ENCODE measurements at places on chromosomes 7 and 10.

DNA sequence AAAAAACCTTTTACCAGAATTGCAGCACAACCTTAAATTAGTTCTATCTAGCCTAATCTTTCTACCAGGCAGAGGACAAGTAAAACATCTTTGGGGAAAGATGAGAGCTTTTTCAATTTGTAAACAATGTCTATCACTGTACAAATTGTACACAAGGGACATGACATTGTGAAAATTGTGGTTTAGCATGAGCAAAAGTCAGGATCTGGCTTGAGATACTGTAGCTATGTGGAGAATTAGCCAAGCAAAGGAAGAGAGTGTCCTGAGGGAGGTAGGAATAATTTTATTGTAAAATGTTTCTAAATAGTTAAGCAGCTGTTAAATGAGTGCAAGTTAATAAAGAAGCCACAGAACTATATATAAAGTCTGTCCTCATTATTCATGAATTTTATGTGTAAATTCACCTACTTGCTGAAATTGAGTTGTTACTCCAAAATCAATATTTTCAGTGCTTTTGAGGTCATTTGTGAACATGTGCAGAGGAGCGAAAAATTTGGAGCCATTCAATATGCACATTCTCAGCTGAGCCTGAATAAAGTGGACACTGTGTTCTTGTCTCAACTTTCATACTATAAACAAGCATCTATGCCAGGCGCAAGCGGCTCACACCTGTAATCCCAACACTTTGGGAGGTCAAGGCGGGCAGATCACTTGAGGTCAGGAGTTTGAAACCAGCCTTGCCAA, 42.8 kb upstream of the POM121L12 start:
- no peak for DNase-seq

DNA sequence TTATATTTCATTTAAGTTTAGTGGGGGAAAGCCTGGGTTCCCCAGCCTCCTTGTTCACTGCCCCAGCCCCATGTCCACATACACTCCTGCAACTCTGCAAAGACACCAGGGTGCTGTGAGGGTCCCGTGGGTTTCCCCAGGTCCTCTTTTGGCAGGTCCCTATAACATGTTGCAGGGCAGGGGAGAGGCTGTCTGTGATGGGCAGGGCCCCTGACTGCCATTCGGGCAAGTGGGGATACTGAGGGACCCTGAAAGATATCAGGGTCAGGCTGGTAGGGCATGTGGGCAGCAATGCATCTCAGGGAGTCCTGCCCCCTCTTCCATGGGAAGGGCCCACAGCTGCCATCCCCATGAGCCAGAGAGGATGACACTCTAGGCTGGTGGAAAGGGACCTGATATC, 28.4 kb downstream of the RASGEF1A start:
- DNase-seq, result no peak

DNA sequence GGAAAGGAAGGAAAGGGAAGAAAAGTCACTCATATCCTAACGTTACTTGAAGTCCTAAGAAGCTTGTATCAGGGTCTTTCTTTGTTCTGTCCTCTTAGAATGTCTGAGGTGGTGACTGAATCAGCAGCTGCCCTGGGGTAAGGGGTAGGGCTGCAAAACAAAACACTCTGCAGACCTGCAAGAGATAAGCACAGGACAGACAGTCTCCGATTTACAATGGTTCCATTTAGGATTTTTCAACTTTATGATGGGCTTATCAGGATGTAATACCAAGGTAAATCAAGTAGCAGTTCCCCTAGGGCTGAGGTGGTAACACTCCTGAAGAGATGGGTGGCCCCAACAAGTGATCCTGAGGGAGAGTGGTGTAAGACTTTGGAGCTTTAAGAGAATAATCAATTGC, 16.5 kb downstream of the KDM7A start:
- no peak for DNase-seq

DNA sequence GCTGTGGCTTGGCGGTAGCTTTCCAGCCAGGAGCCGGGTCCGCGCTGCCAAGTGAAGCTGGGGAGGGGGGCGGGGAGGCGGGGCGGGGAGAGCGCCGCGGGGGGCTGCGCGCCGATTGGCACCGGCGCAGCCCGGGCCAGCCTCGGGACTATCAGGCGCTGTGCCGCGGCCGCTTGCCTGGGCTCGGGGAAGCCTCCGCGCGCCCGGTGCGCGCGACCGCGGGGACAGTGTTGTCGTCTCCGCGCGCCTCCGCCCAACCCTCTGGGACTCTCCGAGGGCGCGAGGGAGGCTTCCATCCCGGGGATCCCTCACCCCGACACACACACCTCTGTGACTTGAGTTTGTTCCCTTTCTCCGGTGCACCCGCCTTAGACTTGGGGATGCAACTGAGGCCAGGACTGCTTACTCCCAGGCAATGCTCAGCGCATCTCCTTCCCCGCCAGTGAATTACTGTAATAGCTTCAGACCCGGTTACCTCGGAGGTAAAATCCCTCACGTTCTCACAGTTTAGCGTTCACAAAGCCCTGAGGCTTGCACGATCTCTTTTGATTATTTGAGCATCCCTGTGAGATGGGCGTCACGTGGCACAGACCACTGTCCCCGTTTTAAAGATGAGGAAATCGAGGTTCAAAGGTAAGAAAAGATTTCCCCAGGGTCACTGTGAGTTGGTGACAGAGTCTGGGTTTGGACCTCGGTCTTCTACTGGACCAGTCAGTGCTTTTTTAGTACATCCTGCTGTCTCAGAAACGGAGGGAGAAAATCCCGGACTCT, at the start of gene NKX1-2:
NKX1-2 (minus strand) TSS at position 24 of the 771 bp plus-strand sequence. CDS start 92 bp downstream, outside the sequence.
- no peak for DNase-seq

DNA sequence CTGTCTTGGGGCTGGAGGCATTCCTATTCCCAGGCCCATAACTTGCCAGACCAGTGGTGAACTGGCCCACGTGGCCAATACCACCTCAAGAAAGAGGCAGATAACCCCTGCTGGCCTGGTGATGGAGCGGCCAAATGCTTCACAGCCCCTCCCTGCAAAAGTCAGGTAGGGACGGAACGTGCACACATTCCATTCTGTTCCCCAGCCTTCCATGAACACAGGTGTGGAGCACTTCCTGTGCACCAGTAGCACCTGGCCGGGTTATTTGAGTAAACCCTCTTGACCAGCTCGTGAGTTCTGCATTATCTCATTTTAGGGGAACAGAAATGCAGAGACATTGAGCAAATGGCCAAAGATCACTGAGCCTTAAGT, 134.4 kb downstream of the SH3PXD2A start:
- no peak for DNase-seq

- DNase-seq, result no peak
These were observed 26.9 kb downstream of the RAMP3 start for GRCh38 chr7:45184326-45185027.

- no peak for DNase-seq
These were observed 258.0 kb downstream of the CELF2 start for GRCh38 chr10:11275651-11276050.

DNA sequence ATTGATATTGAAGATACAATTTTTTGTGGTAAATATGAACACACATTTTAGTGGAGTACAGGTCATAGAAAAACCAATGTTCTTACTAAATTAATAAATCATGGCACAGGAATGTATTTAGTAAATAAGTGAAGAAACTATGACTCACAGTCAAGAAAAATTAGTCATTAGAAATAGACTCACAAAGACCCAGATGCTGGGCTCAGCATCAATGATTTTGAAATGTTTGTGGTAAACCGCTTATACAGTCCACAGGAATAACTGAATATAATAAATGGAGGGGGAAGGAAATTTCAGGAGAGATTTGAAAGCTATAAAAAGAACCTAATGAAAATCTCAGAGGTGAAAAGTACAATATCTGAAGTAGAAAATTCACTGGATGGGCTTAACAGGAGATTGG, 138.3 kb upstream of the ADCY1 start:
- no peak for DNase-seq

GRCh38 chr10:106819490-106819889, 345.0 kb downstream of the SORCS1 start:
- no peak for DNase-seq

- DNase-seq, result no peak
These were observed 3.4 kb downstream of the CRPPA start for GRCh38 chr7:16417906-16418305.

DNA sequence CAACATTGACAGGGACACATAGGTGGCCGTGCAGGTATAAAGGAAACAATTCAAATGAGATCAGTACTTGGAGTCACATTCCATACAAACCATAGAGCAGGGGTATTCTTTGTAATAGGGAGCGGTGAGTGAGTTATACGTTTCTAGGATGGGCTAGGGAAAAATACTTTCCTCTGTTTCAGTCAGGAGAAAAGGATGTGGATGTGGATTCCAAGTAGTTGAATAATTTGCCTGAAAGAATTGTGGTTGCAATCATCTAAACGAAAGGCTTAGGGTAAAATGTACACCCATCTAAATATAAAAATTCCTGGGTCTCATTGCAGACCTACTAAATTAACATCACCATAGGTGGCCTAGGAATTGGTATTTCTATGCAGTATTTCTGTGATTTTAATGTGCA, 270.7 kb upstream of the IGFBP3 start:
- DNase-seq, result no peak

- no peak for DNase-seq
These were observed 74.0 kb downstream of the FAM241B start for GRCh38 chr10:69703766-69704630.

DNA sequence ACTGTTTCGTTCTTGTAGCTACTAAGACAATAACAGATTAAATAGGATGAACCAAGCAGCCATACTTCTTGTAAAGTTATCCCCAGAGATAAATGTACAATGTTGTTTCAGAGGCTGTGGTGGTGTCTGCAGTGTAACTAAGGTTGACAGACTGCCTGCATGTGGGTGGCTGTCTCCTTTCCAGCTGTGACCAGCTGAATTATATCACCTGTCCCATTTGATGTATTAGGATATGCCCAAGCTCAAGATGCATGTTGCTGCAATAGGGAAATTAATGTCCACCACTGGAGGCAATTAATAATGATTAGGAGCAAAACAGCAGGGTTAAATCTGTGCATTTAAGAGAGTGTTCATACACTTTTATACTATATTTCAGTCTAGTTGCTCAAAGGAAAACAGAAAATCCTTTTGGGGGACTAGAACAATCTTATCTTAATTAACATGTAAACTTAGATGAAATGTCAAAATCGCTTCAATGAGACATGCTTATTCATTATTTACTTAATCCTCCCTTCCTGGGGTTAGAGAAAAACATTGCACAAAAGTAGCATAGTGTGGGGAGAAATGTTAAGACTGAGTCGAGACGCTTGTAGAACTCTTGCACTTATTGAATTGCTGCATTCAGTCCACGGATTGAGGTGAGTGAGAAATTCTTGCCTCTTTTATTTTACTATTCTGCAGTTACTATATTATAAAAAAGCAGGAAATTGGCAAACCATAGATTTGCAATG, 269.0 kb downstream of the SNX10 start:
- DNase-seq, result no peak

- DNase-seq, result no peak
These were observed 88.2 kb downstream of the BBS9 start for GRCh38 chr7:33217595-33217994.

DNA sequence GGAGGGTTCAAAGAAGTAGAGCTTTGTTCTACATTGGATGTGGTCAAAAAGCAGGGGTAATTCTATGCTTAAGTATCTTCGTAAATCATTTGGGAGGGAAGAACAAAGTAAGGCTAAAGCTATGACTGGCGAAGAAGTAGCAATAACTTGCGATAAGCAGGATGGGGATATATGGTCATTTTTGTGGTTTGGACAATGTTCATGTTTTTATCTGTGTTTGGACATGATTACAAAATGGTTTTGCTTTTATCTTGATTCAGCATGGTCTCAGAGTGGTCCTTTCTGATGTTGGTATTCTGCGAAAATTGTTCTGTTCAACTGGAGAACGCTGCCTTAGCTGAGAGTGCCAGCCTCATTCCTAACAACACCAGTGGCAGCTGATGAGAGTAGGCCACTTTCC, 208.8 kb downstream of the SEMA3A start:
- DNase-seq, result no peak

GRCh38 chr10:121101561-121101960, 250.4 kb downstream of the WDR11 start:
- no peak for DNase-seq

DNA sequence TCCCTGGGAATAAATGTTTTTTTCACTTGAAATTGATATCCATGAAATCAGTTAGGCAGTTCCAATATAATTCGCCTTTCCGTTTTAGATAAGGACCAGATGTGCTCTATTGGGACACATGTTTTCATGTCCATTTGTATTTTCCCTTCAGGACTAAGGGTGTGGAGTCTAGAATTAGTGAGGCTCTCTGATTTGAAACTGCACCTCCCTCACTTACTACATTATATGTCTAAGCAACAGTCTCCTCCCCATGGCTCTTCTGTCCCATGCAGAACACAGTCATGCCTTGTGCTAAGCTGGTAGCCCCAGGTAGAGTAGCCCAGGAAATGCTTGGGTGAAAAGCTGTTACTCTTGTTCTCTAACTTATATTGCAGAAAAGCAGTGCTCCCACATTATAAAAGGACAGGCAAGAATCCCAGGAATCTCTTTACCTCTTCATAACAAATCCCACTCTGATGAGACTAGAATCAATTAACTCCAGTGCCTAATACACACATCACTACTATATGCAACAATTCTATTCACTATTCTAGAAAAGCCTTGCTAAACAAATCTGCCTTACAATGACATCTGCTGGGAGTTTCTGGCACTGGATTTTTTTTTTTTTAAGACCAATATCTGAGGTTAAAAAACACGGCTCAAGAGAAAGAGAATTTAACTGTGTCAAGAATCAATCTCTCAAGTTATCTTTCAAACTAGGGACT, 293.9 kb downstream of the SNX13 start:
- no peak for DNase-seq

GRCh38 chr7:21327422-21328409, 100.2 kb upstream of the SP4 start:
- DNase-seq, result no peak

DNA sequence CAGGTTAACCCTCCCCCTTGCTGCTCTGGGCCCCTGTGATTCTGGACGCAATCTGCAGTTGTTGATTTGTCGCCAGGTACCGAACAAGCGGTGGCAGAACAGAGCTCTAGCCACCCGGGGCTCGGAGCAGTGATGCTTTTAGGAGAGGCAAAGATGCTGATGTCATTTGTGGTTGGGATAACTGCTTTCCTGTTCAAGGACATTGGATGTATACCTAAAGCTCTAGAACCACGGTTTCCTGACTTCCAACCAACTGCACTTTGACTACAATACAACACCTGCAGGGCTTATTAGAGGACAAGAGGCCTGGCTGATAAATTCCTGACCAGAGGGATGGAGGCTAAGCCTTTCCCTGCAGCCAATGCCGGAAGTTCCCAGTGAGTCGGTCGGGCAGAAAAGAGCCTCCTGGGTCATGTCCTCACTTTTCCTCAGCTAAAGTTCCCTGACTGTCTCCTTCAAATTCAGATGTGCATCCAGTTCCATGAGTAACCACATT, 6.5 kb upstream of the RBM20 start:
- no peak for DNase-seq

DNA sequence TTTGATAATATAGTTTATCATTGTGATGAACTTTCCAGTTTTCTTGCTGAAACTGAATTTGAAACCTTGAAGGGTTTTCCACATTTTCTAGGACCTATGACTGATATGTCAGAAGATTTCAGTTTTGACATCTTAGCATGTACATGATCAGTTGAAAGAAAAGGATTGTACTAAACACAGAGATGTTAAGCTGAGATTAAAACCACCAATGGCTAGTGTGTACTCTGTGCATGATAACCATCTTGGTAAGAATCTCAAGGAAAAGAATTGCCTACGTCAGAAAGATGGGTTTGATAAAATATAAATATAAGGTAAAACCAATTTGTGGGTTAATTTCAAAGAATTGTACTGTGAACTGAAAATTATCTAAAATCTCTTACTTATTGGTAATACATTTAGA, 776.4 kb downstream of the GATA3 start:
- no peak for DNase-seq

- no peak for DNase-seq
These were observed 101.2 kb downstream of the PARD3 start for GRCh38 chr10:34713875-34714274.

- no peak for DNase-seq
These were observed 110.6 kb downstream of the RAB11FIP2 start for GRCh38 chr10:117936141-117936540.
